ENCODE measurements at places on chromosomes 16 and 17. TPM values are rescaled to one million over a fixed set of nuclear protein-coding genes. Genes with fewer than 3 reads are reported as not detected.

The ZNF205 gene
- total RNA-seq, result 8.2 TPM

The CBFA2T3 gene
- 11.2 TPM for total RNA-seq

The C17orf113 gene
- 1.9 TPM for total RNA-seq

The CACNG5 gene
- total RNA-seq, result not detected

The CA5A gene
- total RNA-seq, result not detected

DNA sequence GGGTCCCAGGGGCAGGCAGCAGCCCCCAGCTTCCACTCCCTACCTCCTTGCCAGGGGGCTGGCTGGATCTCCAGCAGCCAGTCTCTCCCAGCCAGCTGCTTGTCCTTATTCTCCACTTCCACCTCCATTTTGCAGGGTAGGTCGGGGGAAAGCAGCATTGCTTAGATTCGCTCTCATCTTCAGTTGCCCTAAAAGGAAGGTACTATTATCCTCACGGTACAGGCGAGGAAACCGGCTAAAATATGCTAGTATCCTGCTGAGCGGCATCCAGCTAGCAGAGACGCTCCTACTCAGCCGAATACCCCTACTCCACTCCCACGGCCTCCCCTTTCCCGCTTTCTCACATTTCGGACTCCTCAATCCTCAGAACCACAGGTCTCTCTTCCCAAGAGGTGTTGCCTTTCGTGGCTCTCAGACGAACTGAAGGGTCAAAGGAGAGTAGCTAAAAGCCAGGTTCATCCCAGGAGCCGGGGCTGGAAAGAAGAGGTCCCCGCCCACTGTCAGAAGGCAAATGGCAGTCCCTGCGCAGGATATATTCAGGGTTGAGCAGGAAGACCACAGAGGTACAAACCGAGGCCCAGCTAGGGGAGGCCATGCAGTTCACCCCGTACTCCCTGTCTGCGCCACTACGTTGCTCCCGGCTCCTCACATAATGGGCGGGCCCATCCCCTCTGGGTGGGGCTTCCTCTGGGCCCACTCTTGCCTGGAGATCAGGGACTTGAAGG lies 1.7 kb upstream of the RAB11FIP4 start:
- DNase-seq, result peak; percentile 29

- no peak for DNase-seq
Observed at GRCh38 chr16:86335266-86336172, 174.8 kb upstream of the FOXF1 start.

GRCh38 chr16:5041600-5042133 lies 7.9 kb upstream of the NAGPA start:
- no peak for DNase-seq

GRCh38 chr16:55565086-55565485 lies 1.4 kb upstream of the CAPNS2 start:
- no peak for DNase-seq

- no peak for DNase-seq
Observed at GRCh38 chr17:2092253-2092652, 37.4 kb downstream of the HIC1 start.

GRCh38 chr17:29867643-29868181 lies 62.3 kb downstream of the SSH2 start:
- DNase-seq, result no peak

GRCh38 chr17:79223953-79224352 lies 149.3 kb downstream of the ENGASE start:
- DNase-seq, result no peak

GRCh38 chr17:61583242-61583641 lies 7.8 kb downstream of the NACA2 start:
- no peak for DNase-seq

DNA sequence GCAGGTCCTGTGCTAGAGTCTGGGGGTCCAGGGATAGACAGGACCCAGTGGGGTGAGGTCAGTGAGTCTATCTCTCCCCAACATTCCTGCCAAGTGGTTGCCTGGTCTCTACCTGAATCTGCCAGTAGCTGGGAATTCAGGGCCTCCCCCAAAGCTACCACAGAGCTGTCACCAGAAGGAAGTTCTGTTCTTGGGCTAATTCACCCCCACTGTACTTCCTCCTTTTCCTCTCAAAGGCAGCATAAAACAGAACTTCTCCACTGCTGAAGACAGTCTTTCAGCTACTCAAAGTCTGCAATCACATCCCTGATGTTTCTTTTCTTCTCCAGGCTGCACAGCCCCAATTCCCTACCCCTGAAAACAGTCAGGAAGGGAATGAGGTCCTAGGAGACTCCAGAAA lies 8.7 kb downstream of the CAMTA2 start:
- DNase-seq, result no peak

DNA sequence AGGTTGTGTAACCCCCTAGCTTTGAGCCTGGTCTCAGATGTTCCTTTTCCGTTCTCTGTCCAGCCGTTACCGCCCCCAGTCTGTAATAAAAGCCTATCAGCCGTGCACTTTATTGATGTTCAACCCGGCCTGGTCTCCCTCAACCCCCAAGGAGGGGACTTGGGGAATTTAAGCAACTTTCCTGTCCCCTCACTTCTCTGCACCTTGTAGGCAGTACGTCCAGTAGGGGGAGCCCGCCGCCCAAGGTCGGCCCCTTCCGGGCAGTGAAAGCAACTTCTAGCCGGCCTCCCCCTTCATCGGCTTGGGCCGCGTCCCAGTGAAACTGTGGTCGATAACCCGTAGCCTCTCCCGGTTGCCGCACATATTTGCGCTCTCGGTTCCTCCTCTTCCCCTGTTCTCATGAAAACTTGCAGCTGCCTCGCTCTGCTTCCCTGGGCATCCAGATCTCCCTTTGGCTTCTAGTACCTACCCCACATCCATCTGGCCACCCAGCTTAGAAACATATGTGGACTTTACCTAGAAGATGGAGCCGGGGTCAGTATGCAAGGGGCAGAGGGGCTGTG lies 7.9 kb downstream of the PNPO start:
- DNase-seq, result peak; percentile 93

- no peak for DNase-seq
Observed at GRCh38 chr16:46826631-46827030, 4.3 kb downstream of the C16orf87 start.

DNA sequence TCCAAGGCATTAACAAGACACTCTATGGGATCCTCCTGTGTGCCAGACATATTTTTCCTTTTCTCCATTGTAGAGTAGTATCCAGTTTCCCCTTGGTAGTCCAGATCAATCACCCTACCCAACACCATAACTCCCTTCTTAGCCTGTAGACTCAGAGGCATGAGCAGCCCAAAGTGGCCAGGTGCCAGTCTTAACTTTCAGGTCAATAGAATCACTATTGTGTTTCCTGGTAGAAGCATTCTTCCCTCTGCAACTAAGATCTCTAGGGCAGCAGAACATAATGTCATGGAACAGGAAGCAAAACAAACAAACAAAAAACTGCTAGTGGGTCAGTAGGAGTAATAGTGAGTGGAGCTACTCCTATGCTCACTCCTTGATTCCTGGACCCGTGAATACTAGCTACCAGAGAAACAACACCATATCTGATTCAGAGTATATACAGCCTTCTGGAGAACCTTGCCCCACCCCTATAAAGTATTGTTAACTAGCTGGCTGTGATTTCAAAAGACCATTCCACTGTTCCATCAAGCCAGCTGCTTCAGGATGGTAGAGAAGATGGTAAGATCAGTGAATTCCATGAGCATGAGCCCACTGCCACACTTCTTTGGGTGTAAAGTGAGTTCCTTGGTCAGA lies 11.2 kb upstream of the CLEC19A start:
- no peak for DNase-seq

DNA sequence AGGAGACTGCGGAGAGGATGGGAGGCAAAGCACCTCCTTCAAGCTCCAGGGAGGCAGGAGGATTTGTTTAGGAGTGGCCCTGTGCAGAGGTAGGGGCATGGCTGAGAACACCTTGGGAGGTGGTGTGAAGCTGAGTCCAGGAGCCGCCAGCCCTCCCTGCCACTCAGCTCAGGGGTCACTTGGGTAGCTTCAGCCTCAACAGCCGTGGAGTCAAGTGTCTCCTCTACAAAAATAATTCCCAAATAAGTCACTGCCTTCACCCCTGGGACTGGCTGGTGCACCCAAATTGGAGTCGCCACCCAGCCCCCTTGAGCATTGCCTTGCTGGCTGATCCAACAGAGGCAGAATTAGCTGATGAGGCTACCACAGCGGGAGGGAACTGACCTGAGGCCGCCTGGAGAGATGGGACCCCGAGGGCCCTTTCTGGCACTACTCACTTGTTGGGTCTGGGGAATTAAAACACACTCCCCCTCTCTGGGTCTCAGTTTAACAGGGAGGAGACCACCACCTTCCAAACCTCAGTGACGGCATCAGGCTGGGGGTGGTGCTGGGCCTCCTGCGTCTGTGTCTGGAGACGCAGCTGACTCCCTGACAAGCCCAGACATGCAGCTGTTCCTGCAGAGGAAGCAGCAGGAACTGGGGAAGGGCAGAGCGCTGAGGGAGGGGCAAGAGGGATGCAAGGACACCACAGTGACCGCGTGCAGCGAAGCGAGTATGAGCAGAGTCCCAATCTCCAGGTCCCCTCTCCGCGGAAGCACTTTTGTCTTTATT lies 87.9 kb upstream of the TOB1 start:
- DNase-seq, result peak; percentile 87

- no peak for DNase-seq
Observed at GRCh38 chr17:41054025-41054424, 1.0 kb downstream of the KRTAP2-2 start.

GRCh38 chr16:86732621-86733295 lies 154.4 kb downstream of the FOXL1 start:
- DNase-seq, result no peak

DNA sequence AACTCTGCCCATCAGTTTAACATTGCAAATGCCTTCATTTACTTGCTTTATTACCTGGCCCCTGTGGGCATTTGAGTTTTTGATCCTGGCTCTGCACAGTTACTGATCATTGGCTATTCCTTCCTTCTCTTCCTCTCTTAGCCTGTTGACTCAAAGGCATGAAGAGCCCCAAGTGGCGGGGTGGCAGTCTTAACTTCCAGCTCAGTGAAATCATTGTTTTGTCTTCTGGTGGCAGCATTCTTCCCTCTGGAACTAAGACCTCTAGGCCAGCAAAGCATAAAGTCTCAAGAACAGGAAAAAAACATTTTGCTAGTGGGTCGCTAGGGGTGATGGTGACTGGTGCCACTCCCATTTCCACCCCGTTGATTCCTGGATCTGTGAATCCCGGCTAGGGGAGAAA lies 52.3 kb upstream of the MRTFB start:
- DNase-seq, result no peak

DNA sequence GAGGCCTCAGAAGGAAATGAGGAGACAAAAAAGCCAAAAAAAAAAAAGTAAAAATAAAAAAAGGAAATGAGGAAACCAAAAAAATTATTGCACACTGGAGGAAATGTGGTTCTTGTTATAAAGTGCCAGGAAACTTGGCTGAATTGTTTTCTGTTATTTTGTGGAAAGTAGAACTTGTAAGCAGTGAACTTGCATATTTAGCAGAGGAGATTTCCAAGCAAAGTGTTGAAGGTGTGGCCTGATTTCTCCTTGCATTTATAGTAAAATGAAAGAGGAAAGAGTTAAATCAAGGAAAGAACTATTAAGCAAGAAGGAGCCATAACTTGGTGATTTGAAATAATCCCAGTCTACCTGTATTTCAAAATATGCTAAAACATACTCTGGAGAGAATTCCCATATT lies 34.1 kb upstream of the CPPED1 start:
- no peak for DNase-seq

- peak; percentile 68 for DNase-seq
Observed at GRCh38 chr17:49223517-49224197, 6.9 kb downstream of the PHOSPHO1 start.

DNA sequence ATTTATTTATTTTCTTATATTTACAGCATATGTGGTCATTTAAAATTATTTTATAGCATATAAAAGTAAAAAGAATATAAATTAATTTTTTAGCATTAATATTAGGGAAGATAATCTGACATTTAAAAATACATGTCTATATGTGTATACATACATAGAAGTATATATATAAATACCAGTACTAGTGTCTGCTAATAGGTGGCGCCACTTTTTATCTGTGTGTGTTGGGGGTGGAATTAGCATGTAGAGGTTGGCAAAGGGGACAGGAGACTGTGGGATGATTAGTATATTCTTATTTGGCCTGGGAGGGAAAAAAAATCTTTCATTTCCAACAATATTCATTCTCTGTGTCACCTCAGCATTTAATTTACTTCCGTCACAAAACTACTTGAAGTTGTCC lies 359.1 kb downstream of the WWOX start:
- no peak for DNase-seq

- DNase-seq, result no peak
Observed at GRCh38 chr17:57707892-57708291, 37.2 kb downstream of the CCDC182 start.

DNA sequence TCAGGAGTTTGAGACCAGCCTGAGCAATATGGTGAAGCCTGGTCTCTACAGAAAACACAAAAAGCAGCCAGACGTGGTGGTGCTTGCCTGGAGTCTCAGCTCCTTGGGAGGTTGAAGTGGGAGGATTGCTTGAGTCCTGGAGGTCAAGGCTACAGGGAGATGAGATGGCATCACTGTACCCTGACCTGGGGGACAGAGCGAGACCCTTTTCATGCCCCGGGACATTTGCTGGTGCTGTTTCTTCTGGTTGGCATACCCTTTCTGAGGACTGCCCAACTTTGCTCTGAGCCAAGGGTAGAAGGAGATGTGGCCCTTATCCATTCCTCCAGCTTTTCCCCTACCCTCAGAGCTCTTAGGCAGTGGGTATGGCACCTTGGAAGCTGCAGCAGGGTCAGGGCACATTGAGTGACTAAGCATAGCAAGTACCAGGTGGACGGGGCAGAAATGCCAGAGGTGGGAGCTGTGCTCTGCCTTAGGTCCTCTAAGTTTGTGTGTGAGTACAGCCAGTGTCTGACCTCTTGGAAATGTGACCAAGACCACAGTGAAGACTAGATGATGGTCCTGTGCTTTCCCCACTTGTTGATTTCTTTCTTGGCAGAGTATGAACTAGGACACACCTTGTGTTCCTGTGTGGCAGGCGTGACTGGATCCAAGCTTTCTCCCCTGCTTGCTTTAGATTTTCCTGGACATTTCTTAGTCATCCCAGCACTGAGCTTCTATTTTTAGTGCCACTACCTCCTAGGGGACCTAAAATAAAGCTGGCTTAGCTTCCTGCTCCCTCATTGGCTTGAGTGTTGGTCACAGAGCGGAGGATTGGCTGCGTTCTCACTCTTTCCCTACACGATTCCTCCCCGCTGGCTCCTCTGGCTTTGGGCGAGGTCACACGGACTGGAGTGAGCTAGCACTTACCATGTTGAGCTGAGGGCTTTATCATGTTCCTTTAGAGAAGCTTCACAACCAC lies 9.9 kb upstream of the EDC4 start:
- DNase-seq, result no peak

- DNase-seq, result peak; percentile 28
Observed at GRCh38 chr17:8839410-8839935, 28.0 kb downstream of the PIK3R6 start.

Measured in ureter (tissue), 1 donor.